ENCODE measurements at places on chromosomes 6 and 20.

DNA sequence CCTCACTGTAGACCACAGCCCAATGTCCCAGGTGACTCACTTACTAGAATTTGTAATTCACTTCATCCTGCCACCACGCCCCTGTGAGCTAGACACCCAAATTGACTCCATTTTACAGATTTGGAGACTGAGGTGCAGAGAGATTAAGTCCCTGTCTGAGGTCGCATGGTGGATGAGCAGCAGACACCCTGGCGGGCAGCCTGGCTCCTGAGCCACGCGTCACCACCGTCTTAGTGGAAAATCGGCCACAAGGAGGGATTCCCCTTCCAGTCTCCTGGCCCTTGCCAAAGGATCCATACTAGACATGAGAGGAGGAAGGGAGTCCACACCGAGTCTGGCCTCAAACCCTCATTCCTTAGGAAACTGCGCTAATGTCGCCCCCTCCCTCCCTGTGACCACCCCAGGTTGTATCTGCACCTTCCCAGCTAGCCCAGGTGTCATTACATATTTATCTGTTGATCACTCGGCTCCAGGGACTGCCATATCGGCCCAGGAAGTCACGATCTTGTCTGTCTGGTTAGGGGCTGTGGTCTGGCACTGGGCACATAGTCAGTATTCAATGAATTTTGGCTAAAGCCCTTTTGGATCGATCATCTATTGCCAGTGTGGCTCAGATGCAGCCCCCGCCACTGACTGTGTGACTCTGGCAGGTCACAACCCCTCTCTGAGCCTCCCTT lies 25.7 kb upstream of the PTGIS start:
- DNase-seq: no peak

- no peak for DNase-seq
Observed at GRCh38 chr6:152189736-152190135, 382.3 kb downstream of the ESR1 start.

- no peak for DNase-seq
Observed at GRCh38 chr6:98880486-98880885, 46.1 kb downstream of the POU3F2 start.

- no peak for DNase-seq
Observed at GRCh38 chr6:32565511-32565910, 24.1 kb downstream of the HLA-DRB1 start.

DNA sequence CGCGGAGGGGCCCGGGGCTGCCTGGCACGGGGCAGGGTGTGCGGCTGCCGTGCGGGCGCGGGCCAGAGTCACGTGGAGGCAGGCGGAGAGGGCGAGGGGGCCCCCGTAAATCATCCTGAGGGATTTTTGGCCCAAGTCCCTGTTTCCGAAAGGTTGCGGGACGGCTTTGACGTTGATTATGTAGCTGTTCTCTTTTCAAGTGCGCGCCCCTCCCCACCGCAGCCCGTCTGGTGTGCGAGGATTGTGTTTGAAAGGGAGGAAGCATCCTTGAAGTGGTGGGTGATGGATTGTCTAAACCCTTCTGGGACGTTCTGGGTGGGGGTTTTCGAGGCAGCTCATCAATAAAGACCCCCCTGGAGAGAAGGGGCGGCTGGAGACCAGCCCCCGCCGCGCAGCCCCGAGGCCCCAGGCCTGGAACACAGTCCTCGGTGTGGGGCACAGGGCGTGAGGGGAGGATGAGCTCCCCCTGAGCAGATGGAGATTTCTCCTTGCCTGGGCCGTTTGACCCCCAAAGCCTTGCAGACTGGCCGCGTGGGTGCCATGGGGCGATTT lies 7.0 kb upstream of the FOXF2 start:
- no peak for DNase-seq

- no peak for DNase-seq
Observed at GRCh38 chr6:15945593-15946159, 183.2 kb upstream of the MYLIP start.

GRCh38 chr6:39347206-39347605 lies 24.7 kb upstream of the KCNK16 start:
- no peak for DNase-seq

GRCh38 chr6:47633141-47633540 lies 65.2 kb upstream of the ADGRF4 start:
- no peak for DNase-seq

DNA sequence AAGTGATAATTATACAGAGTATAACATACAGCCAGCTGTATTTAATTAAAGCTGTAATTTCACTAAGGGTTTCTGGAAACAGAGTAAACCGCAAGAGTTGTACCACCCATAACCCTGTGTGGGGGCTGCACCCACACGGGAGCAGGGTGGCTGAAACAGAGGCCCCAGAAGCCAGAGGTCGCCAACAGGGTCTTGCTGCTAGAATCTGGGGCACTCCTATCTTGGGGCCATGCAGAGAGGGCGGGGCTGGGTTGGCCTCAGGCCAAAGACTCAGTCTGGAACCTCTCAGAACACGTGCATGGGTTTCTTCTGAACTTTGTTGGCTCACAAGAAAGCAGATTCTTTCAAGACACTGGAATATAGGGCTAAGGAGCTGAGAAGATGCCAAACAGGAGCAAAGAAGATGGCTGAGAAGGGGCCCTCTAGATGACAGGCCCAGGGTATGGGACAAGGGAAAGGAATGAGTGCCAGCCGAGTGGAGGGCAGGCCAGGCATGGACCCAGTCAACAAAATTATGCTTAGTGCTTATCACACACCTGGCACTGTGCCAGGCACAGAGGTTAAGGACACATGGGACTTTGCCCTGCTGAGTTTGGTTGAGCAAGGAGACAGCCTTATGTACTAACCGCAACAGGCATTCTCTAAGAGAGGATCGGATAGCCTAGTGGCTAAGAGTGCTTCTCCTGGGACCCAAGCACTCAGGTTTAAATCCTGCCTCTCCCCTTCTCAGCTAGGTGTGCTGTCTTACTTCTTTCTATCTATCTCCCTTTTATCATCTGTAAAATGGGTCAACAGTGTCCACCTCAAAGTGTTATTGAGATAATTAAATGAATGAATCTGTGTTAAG lies 96.6 kb upstream of the FOXP4 start:
- DNase-seq: no peak

DNA sequence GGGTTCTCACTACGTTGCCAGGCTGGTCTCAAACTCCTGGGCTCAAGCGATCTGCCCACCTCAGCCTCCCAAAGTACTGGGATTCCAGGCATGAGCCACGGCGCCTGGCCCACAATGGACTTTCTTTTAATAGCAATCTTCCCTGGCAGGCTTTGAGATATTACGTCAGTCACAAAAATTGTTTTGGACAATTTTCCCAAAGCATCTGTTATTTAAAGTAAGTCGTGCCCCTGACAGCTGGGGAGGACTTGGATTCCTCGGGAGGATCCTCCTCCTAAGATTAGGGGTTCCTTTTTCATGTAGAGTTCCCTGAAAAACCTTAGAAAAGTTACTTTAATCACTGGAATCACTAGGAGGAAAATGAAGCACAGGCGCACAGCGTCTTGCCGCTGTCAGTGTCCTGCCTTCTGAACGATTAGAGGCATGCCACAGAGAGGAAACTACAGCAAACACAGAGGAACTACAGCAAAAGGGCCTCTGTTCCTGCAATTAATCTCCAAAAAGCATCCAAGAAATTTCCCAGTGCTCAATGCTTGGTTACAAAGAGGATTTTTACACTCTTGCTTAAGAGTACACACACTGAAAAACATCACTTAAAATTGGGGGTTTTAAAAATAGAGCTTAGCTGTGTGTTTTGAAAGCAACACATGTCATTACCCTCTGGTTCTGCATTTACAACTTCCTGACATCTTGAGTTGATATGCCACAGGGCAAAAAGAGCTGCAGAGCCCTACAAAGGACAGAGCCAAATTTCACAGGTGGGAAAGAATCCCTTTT lies 4.5 kb downstream of the ACSS1 start:
- no peak for DNase-seq

- DNase-seq: no peak
Observed at GRCh38 chr6:19231878-19232561, 605.1 kb upstream of the ID4 start.

DNA sequence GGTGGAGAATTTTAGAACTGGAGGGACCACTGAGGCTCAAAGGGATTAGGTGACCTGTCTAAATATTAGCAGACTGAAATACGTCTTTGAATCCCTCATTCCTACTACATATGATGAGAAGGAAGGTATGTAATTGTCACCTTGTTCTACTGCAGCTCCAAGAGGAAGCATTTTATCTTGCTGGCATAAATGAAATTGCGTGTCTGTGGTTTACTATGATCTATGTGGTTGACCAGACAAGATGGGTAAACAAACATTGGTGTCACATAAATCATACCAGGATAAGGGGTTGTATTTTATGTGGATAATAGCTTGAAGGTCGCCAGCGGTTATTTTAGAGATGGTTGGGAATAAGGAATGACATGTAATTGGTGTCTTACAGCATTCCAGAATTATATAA lies 78.2 kb downstream of the LAMA4 start:
- DNase-seq: no peak

GRCh38 chr6:73929405-73929804 lies 233.4 kb downstream of the CD109 start:
- DNase-seq: no peak

DNA sequence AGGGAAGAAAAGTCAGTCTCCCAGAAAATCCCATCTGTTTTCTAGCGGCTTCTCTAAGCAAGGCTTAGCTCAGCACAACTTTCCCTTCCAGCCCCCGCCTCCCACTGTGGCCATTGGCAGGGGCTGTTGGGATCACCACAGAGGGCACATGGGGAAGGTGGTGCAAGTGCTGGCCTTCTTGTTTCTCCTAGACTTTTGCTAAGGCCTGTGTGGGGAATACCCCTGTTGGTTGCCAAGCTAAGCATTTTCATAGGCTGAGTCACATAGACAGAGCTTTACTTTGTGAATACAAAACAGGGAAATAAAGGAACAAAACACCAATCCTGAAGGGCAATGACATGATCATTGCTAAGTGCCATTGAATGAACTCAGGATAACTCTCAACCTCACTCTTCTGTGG lies 32.4 kb upstream of the TIAM2 start:
- DNase-seq: no peak

- no peak for DNase-seq
Observed at GRCh38 chr6:30748851-30749540, 4.6 kb upstream of the IER3 start.

DNA sequence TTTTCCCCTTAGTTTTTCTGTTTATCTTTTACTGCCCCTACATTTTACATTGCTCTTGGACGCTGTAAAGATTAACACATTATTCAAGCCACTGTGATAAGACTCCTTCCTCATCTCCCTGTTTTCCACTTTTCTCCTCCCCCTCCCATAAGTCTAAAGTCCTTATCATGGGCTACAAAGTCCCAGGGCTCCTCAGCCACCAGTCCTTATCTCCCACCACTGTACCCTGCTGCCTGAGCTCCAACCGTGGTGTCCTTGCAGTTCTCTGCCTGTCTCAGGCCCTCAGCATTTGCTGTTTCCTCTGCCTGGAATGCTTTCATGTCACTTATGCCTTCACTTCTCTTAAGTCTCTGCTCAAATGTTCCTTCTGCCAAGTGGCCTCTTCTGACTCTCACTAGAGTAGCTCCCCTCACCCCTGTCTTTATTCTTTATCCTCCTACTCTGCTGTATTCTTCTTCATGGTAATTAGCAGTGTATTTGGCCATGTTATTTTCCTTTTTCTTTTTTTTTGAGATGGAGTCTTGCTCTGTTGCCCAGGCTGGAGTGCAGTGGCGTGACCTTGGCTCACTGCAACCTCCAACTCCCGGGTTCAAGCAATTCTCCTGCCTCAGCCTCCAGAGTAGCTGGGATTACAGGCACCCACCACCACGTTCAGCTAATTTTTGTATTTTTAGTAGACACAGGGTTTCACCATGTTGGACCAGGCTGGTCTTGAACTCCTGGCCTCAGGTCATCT lies 10.8 kb upstream of the LATS1 start:
- no peak for DNase-seq

- DNase-seq: no peak
Observed at GRCh38 chr6:90370493-90370959, 73.9 kb upstream of the BACH2 start.

GRCh38 chr6:159203304-159204005 lies 34.3 kb downstream of the FNDC1 start:
- no peak for DNase-seq

DNA sequence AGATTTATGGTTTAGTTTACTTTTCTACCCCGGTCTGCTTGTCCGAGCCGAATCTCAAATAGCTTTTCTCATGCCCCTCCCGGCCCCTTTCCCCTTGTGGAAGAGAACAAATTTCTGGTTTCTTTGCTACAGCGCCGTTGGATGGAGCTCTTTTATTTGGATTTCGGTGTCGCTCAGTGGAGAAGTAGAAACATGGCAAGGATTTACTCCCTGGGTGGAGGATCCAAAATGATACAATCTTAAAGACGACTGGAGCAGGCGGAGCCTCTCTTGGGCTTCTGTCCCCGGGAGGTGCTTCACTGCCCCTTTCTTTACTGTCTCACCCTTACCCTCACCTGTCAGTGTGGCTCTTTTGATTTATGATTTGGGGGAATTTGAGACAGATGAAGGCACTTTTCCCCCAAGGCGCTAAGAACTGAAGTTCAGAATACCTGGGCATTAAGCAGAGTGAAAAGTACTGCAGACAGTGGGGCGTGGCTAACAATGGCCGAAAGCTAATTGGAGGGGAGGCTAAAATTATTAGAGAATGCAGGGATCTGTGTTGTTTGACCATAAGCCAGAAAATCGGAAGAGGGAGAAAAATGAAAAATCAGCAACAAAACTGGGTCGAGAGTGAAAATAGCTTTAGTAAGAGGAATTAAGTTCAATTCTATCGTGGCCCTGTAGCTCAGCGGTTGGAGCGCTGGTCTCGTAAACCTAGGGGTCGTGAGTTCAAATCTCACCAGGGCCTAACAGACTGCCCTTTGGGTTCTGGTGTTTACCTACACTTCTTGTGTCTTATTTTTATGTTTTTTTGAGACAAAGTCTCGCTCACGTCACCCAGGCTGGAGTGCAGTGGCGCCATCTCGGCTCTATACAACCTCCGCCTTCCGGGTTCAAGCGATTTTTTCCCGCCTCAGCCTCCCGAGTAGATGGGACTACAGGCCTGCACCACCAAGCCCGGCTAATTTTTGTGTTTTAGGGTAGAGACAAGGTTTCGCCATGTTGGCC lies 145.1 kb upstream of the ZNF184 start:
- no peak for DNase-seq

GRCh38 chr6:46490425-46491200 lies 636 bp downstream of the RCAN2 start:
- DNase-seq: no peak

DNA sequence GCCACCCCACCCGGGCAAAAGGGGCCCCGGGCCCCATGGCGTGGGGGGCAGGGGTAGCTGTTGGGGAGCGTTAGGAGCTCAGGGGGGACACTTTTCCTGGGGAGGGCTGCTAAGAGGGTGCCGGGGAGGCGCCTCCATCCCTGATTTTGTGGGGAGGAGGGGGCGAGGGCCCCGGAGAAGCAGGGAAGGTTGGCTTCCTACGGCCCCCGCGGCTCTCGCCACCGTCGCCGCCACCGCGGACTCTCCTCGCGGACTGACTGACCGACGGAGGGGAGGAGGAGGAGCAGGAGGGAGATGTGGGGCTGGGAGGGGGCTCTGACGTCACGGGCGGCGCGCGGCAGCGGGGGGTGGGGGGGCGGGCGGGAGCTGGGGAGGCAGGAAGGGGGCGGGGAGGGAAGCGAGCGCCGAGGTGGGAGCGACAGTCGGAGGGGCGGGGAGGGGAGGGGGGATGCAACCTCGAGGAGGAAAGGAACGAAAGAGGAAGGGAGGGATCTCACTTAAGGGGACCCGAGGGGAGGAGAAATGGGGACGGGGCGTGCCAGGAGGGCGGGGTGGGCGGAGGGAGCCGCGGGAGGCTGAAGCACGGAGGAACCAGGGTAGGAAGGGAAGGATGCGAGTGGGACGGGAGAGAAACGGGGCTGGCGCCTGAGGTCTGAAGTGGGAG lies 5.1 kb downstream of the GABBR1 start:
- DNase-seq: peak; percentile 34
